ENCODE measurements at places on chromosomes 12 and 14. TPM values are rescaled to one million over a fixed set of nuclear protein-coding genes. Genes with fewer than 3 reads are reported as not detected.

The DLK1 gene
- not detected for total RNA-seq

The PLEKHG7 gene
- total RNA-seq, result not detected

The PRH2 gene
- total RNA-seq, result not detected

The SRSF5 gene
- 157 TPM for total RNA-seq

The ANG gene
- 7.2 TPM for total RNA-seq

The SYNDIG1L gene
- not detected for total RNA-seq

The HHIPL1 gene
- 12.3 TPM for total RNA-seq

The ACSS3 gene
- total RNA-seq, result 22.4 TPM

The DTD2 gene
- 46.0 TPM for total RNA-seq

The GPR137C gene
- 0.59 TPM for total RNA-seq
